RKO (cell line): ENCODE measurements at places on chromosomes 7 and 10.
A peak's percentile ranks its signal among the peaks of the same experiment; 100 is the strongest.

DNA sequence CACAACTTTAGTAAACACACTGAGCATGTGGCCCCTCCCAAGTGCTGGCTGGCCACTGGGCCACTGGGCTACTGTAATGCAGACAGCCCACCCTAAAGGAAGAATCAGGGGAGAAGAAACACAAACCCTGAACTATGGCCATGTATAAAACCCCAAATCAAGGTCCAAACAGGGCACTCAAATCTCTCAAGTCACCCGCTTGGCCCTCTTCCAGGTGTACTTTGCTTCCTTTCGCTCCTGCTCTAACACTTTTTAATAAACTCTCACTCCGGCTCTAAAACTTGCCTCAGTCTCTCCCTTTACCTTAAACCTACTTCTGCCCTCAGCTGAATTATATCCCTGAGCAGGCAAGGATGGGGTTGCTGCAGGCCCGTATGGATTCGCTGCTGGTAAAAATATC, 72.6 kb downstream of the TPK1 start:
- DNase-seq, result no peak

DNA sequence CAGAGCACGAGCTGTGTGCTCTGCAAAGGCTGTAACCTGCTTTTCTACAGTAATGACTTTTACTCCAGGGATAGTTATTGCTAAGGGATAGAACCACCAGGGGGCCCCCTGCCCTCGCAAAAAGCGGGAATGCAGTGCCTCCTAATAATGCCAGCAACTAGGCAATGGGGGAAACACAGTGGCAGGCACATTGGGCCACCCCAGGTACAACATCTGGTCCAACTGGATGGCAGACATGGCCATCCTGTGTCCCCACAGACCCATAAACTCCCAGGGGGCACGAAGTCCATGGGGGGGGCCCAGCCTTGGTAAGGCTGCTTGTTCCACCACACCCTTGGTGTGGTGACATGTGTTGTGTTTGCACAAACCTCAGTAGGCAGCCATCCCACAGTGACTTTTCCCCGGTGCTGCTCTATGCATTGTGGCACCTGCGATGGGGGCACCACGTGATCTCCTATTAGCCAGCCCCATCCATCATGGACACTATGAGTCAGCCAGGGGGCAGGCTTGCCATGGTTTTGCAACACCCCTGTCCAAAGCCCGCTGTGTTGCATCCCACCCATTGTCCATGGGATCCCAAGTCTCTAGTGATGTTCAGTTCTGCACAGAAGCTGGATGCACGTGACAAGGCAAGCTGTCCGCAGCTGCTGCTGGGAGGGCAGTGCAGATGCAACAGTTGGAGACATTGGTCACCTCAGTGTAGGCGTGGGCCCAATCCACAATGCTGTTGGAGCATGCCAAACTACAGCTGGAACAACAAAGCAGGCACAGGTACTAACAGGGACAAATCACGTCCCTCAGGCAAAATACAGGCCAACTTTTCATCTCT, 84.0 kb downstream of the ANLN start:
- DNase-seq, result peak; percentile 34

- DNase-seq, result no peak
Observed at GRCh38 chr10:91344117-91344856, 65.9 kb upstream of the HECTD2 start.

DNA sequence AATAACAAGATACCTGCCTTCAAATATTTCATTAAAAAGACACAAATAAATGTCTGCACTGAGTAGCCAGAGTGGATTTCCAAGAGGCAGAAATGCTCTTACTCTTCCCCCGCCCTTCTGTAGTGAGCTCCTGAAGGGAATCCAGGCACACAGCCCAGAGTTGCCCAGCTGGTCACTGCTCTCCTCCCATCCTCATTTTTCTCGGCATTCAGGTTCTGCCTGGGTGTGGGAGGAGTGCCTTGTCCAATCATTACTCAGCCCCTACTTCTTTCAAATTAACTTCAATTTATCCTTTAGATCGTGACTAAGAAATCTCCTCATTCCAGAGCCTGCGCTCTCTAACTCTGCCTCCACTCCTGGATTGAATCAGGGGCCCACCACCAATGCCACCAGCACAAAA, 12.2 kb downstream of the CCDC6 start:
- DNase-seq, result no peak

- no peak for DNase-seq
Observed at GRCh38 chr7:69898189-69898588, 299.9 kb downstream of the AUTS2 start.

DNA sequence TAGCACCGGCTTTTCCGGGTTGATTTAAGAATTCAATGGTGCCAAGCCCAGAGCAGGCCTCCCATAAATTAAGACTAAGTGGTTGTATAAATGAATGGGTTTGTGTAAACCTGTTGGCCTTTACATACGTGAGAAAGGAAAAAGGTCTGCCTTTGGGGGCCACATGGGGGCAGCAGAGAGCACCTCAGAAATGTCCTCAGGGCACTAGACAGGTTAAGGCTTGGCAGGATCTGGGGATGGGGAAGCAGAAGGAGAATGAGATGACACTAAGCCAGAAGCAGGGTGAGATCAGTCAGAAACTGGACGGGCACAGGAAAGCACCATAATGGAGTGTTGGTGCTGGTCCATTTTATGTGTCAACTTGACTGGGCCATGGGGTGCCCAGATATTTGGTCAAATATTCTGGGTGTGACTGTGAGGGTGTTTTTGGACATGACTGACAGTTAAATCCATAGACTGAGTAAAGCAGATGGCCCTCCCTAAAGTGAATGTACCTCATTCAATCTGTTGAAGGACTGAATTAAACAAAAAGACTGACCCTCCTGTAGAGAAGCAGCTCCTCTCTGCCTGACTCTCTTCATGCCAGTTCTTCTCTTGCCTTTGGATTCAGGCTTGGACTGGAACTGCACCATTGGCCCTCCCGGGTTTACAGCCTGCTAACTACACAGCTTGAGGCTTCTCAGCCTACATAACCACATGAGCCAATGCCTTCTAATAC, 58.9 kb downstream of the FRMPD2 start:
- DNase-seq, result peak; percentile 70

- DNase-seq, result peak; percentile 69
Observed at GRCh38 chr10:75400771-75401568, 594 bp downstream of the ZNF503 start.

GRCh38 chr10:103104721-103105120, 88.4 kb downstream of the NT5C2 start:
- DNase-seq, result no peak

DNA sequence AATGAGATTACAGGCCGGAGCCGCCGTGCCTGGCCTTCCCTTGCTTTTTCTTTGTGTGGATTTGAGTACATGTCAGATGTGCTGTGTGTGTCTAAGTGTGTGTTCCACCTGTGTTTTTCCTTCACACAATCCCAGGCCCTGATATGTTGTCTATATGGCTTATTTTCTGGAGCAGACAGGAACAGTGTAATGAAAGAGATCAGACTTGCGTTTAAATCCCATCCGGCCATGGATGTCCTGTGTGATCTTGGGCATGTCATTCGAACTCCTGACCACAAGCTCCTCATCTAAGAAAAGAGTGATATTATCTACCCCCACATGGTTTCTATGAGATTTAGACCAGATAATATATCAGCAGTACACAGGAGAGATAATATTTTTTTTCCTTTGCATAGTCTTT, 37.2 kb downstream of the APBB1IP start:
- no peak for DNase-seq

DNA sequence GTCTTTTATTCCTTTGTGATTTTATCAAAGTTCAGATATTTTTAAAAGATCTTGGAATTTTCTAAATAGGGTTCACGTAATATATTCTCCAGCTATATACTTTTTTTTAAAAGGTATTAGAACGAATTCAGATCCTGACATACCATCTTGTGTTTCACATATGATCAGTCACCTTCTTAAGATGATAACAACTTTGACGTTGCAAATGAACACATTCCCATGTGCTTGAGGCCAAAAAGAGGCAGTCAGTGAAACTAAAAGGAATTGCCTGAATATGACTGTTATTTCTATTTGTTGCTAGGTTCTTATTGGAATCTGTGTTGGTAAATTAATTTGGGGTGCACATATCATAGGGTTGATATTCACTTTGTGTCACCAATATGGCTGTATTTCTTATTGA, 310.1 kb downstream of the MDFIC start:
- no peak for DNase-seq

GRCh38 chr10:99979066-99979685, 30.6 kb downstream of the DNMBP start:
- no peak for DNase-seq

GRCh38 chr10:3056280-3057037, 10.9 kb upstream of the PFKP start:
- no peak for DNase-seq

DNA sequence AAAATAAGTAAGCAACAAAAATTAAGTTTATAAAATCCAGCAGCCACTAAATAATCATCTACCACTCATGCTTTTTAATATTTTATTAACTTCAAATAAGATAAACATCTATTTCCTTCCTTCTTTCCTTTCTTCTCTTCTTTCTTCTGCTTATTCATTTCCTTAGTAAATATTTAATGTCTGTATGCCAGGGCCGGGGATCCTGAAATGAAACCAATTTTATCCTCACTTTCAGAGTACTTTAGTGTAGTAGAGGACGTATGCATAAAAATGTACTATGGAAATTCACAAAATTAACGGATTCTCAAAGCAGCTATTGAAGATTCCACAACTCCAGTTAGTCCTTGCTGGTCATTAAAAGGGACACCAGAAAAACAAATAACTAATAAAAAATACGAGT, 224.7 kb downstream of the VTI1A start:
- DNase-seq, result no peak

- no peak for DNase-seq
Observed at GRCh38 chr10:7968510-7969112, 85.9 kb upstream of the GATA3 start.

- DNase-seq, result peak; percentile 80
Observed at GRCh38 chr7:27745064-27745583, 5.2 kb downstream of the TAX1BP1 start.

DNA sequence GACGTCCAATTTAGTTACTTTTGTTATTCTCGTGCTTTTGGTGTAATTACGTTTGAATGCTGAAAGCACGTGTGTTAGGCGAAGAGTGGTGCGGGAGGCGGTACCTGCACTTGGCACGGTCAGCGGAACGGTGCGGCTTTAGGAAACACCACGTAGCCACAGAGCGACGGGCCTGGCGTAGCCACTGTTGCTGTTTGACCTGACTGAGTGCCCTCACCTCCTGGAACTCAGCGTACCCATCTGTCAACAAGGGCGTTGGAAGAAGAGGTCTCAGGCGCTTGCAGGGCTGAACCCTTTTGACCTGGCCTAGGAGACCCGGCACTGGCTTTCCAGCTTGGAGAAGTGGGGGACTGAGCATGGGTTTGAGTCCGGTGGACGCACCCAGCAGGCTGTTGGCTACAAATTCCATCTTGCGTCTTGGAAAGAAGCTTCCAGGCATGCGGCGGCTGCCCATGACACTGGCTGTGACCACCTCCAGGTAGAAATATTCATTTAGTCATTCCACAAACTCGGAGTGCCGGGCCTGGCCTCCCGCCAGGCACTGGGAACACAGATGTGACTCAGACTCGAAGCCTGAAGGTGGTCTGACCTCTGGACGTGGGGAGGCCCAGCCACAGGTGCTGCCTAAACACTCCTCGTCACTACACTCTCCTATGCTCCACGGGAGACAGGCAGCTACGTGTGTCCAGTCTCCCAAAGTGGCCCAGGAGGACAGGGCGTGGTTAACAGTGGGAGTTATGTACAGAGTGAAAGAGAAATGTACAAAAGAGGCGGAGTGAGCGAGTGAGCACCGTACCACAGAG, 22.2 kb downstream of the FAM20C start:
- DNase-seq, result no peak

- no peak for DNase-seq
Observed at GRCh38 chr10:9043466-9043865, 989.0 kb downstream of the GATA3 start.

GRCh38 chr10:124697443-124697836, 46.7 kb downstream of the FAM53B start:
- no peak for DNase-seq

DNA sequence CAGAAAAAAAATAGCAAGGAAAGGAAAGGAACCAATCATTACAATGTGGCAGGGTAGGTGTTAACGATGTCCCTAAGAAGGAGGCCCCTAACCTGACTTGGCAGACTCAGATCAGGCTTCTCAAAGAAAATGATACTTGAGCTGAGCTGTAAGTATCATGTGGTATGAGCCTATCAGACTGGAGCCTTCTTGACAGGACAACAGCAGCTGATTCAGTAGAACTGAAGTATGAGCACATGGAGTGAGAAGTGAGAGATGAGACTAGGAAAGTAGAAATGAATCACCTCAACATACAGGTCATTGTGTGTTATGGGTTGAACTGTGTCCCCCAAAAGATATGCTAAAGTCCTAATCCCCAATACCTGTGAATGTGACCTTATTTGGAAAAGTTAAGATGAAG, 66.3 kb downstream of the MTERF1 start:
- no peak for DNase-seq

GRCh38 chr10:88555190-88555908, 27.8 kb downstream of the RNLS start:
- DNase-seq, result no peak

- no peak for DNase-seq
Observed at GRCh38 chr7:54824655-54825054, 65.6 kb upstream of the SEC61G start.

DNA sequence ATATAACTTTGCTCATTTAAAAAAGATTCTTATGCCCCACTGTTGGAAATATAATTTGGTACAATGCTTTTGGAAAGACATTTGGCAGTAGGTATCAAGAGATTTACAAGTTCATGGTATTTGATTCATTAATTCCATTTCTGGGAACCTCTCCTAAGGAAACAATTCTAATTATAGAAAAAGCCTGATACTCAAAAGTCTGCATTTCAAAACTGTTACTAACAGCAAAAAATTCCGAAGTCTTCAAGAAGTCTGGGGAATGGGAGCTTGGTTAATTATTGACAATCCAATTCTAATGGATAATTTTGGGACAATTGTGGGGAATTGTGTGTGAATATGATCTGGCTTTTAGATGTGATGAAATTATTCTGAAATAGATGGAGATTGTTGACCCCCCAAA, 59.6 kb downstream of the HDAC9 start:
- DNase-seq, result no peak

DNA sequence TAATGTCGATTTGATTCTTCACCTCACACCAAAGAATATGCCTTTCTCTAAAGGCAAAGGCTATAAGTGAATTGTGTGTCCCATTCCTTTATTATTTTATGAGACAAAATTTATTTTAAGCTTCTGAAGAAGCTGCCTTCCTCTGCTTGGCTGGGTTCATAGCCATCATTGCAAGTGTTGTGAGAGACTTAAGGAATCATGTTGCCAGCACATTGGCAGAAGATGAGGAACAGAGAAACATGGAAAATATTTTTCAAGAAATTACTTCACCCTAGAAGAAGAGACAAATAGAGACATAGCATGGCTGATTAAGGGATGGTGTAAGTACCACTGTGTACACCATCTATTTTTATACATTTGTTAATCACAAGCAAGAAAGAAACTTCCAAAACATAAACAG, 230.1 kb upstream of the SEMA3E start:
- no peak for DNase-seq
